ENCODE measurements at places on chromosomes 2 and 18. TPM values are rescaled to one million over a fixed set of nuclear protein-coding genes. Genes with fewer than 3 reads are reported as not detected.

Gene MGAT4A
- polyA plus RNA-seq = 21.0 TPM

Gene LAMA1
- polyA plus RNA-seq = 0.49 TPM

Gene FAM124B
- polyA plus RNA-seq = 0.15 TPM

Gene STARD6
- polyA plus RNA-seq = not detected

GRCh38 chr2:119941981-119942513 lies 70.8 kb upstream of the EPB41L5 start:
- H3K4me1 ChIP-seq = no peaks in the 10 kb centered on the region
- H3K27me3 ChIP-seq = no peaks in the 10 kb centered on the region
- no peak for DNase-seq
- H3K36me3 ChIP-seq = no peaks in the 10 kb centered on the region
- H3K4me3 ChIP-seq = no peak overlapping the region

DNA sequence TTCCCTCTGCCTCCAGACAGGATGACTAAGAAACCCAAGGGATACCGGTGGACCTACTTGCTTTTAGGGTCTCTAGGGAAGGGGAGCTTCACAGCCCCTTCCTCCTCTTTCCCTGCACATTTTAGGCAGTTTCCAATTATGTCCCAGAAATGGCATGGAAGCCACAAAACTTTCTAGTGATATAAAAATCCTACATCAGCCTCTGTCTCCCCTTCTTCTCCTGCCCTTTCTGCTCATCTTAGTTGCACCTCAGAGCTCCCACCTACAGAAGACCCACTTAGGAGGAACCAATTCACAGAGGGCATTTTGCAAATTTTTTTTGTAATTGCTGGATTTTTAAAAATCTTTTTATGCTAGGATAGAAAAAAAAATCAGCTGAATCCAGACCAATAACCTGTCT lies 263.1 kb downstream of the TNS1 start:
- no peaks in the 10 kb centered on the region for H3K36me3 ChIP-seq
- no peak overlapping the region for H3K27ac ChIP-seq
- no peak overlapping the region for H3K4me3 ChIP-seq
- no peak for DNase-seq
- no peaks in the 10 kb centered on the region for H3K4me1 ChIP-seq

GRCh38 chr2:182891611-182892010 lies 25.2 kb upstream of the FRZB start:
- no peaks in the 10 kb centered on the region for H3K36me3 ChIP-seq
- H3K4me3 ChIP-seq = no peak overlapping the region
- no peak overlapping the region for H3K27ac ChIP-seq

GRCh38 chr2:128361376-128362131 lies 42.9 kb upstream of the HS6ST1 start:
- peak; percentile 82 for DNase-seq
- peak overlapping the region; percentile 41 for H3K27ac ChIP-seq
- no peak overlapping the region for H3K4me3 ChIP-seq

DNA sequence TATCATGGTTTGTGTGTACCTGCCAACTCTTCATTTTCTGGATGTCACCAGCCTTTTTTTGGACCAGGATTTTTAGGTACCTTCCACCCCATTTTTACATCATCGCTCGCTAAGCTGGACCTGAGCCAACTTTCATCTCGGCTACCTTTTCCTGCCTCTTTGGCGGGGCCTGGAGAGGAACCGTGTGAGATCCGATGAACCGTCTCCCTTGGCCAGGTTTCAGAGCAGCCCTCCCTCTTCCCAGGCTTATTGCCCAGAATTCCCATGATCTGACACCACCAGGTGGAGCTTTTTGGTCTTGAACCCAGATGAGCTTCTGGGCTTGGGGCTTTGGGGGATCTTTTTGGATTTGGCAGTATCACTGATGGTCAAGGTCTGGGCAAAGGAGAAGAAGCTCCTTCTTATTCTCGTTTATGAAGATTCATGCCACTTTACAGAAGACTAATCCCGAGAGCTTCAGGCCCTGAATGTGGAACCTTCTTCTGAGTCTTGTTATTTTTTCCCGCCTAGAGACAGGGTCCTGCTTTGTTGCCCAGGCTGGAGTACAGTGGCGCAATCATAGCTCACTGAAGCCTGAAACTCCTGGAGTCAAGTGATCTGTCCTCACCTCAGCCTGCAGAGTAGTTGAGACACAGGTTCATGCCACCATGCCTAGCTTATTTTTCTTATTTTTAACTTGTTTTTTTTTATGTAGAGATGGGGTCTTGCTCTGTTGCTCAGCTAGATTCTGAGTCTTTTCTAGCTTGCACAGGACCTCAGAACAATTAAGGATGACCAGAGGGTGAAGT lies 50.4 kb downstream of the GATA6 start:
- H3K4me3 ChIP-seq = no peak overlapping the region
- no peaks in the 10 kb centered on the region for H3K4me1 ChIP-seq
- H3K27me3 ChIP-seq = no peaks in the 10 kb centered on the region
- H3K27ac ChIP-seq = no peak overlapping the region

GRCh38 chr2:29250977-29251376 lies 135.8 kb downstream of the CLIP4 start:
- no peak for DNase-seq
- no peak overlapping the region for H3K27ac ChIP-seq
- no peaks in the 10 kb centered on the region for H3K36me3 ChIP-seq
- H3K4me1 ChIP-seq = no peaks in the 10 kb centered on the region

- no peak for DNase-seq
- H3K4me1 ChIP-seq = no peaks in the 10 kb centered on the region
- H3K4me3 ChIP-seq = no peak overlapping the region
- no peak overlapping the region for H3K27ac ChIP-seq
- H3K36me3 ChIP-seq = no peaks in the 10 kb centered on the region
Observed at GRCh38 chr2:77807531-77808215, 285.5 kb upstream of the LRRTM4 start.

- H3K27me3 ChIP-seq = no peaks in the 10 kb centered on the region
- no peaks in the 10 kb centered on the region for H3K36me3 ChIP-seq
- peaks cover 55% of the 10 kb centered on the region for H3K4me1 ChIP-seq
- no peak overlapping the region for H3K4me3 ChIP-seq
Observed at GRCh38 chr2:38692636-38693318, 26.9 kb downstream of the GALM start.

DNA sequence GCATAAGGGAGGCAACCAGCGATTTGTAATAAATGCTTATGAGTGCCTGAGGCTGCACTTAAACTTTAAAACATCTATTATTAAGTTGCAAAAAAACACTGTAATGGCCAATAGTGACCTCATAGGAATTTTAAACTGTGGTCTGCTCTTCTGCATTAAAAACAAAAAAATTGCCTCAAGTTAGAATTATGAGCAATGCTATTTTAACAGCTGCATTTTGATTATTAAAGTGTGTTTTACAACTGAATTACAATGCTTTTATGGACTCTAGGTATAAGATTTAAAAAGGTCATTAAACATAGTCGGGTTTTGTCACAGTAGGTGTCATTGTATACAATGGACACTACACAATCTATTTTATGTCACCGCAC lies 528.7 kb upstream of the FANCL start:
- H3K27ac ChIP-seq = no peak overlapping the region
- no peaks in the 10 kb centered on the region for H3K27me3 ChIP-seq
- no peaks in the 10 kb centered on the region for H3K4me1 ChIP-seq
- H3K4me3 ChIP-seq = no peak overlapping the region
- no peak for DNase-seq

DNA sequence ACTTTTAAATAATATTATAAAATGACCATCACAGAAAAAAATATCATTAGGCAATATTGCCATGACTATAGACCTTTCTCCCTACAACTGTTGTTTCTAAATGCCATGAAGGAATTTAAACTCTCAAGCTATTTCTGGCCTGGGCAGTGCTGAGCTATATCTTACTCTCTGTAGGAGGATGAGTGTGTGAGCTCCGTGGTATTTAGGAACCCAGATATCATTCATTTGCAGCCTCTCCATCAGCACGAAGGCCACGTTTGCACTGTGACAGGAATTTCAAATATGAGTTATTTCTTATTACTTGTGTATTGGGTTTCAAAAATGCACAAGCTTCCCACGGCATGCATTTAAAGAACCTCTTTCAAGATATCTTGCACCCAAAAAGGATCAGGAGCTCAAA lies 35.0 kb upstream of the SOX11 start:
- H3K4me1 ChIP-seq = no peaks in the 10 kb centered on the region
- no peaks in the 10 kb centered on the region for H3K27me3 ChIP-seq
- H3K4me3 ChIP-seq = no peak overlapping the region

DNA sequence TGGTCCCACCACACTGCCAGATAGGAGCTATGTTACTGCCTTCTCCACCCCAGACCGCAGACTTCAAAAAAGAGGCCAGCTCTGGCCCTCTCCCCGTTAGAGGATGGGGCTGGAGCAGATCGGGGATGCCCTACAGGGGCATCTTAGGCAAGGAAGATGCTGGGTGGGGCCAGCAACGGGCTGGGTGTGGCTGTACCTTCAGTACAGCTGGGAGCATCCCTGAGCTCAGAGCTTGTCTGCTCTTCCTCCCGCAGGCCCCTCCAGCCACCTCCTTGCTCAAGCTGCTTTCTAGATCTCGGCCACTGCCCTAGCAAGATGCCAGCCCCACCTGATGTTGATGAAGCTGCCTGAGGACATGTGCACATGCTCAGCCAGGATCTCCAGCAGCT lies 9.8 kb downstream of the PTPRN start:
- no peak overlapping the region for H3K27ac ChIP-seq
- no peak overlapping the region for H3K4me3 ChIP-seq
